ENCODE measurements at places on chromosomes 4 and X.

DNA sequence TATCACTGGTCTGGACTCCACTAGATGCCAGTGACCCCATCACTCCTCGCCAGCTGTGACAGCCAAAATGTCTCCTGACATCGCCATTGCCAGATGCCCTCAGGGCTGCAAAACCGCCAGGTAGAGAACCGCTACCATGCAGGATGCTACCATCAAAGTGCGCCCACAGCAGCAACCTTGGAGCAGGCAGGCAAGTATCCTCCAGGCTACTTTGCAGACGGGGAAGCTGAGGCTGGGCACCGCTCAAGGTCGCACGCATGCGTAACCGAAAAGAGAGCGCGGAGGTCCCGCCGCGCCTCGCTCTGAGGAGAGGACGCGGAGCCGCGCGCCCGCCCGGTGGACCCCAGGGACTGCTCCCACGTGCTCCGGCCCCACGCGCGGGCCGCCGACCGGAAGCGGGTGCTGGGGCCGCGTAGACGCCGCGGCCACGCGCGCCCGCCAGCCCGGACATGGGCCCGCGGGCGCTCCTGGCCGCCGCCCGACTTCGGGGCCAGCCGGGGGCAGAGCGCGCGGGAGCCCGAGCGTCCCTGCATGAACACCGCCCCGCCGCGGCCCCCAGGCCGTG, at the start of gene STS:
TSS of gene STS (plus strand) at position 300 of the 565 bp plus-strand sequence. CDS start 105,488 bp downstream, outside the sequence.
- no peak for DNase-seq

- DNase-seq: no peak
Observed at GRCh38 chrX:15269618-15270521, at the start of gene ASB9. TSS of gene ASB9 (minus strand) at chrX:15270083. CDS start at chrX:15269874, 209 bp downstream.

- no peak for DNase-seq
Observed at GRCh38 chr4:31160146-31160545, 440.0 kb downstream of the PCDH7 start.

DNA sequence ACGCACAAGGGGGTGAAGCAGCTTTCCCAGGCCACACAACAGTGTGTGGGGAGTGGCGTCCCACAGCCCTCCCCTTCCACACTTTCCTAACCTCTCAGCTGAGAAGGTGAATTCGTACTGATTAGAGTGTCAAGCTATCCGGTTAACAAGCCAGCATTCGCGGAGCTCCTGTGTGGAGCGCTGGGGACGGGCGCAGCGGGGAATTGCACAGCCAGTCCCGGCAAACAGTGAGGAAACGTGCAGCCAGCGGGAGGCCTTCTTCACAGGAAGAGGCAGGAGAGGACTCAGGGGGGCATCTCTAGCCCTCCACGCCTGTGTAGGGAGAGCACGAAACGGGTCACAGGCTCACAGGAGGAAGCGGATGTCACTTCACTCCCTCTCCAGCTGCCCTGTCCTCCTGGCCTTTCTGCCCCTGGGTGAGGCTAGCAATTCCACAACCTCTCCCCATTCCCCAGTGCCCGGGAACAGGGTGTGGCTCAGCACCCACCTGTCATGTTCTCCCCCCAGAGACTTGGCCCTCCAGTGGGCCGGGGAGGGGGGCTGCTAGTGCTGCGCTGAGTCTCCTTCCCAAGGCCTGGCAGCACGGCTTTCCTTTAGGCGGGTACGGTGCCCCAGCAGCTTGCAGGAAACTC, 117.3 kb downstream of the CPZ start:
- no peak for DNase-seq

DNA sequence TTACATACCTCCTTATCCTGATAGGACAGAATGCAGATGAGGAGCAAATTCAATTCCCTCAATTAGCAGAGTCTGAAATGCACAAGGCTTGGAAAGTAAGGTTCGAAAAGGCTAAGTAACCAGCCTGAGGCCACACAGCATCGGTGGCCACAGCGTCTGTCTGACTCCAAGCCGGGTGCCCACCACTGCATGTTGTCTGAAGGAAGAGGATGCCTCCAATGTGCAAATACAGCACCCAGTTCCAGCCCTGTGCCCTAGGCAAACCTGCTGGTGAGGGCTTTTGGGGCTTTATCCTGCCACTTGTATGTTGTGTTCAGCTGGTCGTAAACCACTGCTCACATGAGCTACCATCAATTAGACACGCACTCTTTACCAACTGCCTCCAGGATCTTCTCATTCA, 48.6 kb upstream of the PPP2R2C start:
- no peak for DNase-seq

- no peak for DNase-seq
Observed at GRCh38 chr4:4203688-4204400, 22.9 kb downstream of the OTOP1 start.

- DNase-seq: no peak
Observed at GRCh38 chr4:70721747-70722146, at the start of gene RUFY3. TSS of gene RUFY3 (plus strand) at chr4:70721964. CDS start at chr4:70722574, 610 bp downstream.

DNA sequence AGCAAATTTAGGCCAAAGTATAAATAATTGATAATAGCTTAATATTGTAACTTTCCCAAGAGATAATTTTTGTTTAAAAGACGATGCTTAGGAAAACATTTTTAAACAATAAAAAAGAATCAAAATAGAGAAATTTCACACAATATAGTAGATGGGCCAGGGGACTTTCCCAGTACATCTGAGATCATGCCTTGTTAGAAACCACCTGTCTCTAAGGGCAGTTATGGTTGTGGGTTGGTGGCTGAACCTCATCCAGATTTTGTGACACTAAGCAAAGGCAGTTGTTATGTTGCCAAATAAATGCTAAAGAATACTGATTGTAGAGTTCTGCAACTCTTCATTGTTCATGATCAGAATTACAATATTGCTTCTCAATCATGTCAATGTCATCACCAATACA, 270.6 kb downstream of the BANK1 start:
- DNase-seq: no peak

DNA sequence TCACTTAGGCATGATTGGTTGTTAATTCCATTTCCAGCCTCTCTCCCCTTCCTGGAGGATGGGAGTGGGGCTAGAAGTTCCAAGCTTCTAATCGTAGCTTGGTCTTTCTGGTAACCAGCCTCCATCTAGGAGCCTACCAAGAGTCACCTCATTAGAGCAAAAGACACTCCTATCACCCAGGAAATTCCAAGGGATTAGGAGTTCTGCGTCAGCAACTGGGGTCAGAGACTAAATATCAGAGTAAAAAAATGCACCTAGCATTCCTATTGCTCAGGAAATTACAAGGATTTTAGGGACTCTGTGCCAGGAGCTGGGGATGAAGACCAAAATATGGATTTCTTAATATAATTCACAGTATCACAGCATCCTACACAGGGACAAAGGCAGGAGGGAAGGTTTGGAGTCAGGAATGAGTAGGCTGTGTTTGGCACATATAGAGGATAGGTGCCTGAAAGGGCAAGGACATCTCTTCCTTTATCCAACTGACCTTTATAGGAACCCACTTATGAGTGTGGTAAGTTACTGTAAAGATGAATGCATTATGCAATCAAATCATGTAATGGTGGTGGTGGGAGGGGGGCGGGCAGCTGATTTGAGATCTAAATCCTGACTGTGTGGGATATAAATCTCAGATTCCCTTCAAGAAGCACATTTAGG, 30.5 kb upstream of the LIMCH1 start:
- no peak for DNase-seq

DNA sequence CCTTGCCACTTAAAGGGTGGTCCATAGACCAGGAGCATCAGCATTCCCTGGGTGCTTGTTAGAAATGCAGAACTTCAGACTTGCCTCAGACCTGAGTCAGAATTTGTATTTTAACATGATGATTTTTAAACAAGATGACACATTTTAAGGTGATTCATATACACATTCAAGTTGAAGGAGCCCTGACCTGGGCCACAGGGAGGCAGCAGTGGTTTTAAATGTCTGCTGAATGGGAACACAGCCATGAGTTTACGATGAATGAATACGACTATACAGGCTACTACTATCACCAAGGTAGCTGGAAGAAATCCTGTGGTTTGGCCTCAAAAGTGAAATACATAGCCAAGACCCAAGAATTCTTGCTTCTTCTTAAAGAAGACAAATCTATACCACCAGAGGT, 2.9 kb downstream of the HDAC8 start:
- no peak for DNase-seq

DNA sequence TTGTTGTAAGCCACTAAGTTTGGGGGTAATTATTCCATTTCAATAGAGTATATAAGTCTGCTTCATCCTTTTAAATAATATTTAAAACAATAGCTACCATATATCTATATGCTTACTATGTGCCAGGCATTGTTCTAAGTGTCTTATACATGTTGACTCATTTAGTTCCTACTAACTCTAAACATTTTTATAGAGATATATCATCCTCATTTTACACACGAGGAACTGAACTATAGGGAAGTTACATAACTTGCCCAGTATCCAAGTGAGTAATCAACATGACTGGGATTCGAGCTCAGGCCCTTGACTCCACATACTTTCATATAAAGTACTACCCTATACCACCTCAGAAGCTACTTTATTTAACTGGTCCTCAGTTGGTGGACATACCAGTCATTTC, 175.3 kb upstream of the RAI2 start:
- DNase-seq: no peak

GRCh38 chr4:152380919-152381318, 155.0 kb downstream of the FBXW7 start:
- DNase-seq: no peak

GRCh38 chr4:2459589-2460349, 9.1 kb upstream of the RNF4 start:
- no peak for DNase-seq

DNA sequence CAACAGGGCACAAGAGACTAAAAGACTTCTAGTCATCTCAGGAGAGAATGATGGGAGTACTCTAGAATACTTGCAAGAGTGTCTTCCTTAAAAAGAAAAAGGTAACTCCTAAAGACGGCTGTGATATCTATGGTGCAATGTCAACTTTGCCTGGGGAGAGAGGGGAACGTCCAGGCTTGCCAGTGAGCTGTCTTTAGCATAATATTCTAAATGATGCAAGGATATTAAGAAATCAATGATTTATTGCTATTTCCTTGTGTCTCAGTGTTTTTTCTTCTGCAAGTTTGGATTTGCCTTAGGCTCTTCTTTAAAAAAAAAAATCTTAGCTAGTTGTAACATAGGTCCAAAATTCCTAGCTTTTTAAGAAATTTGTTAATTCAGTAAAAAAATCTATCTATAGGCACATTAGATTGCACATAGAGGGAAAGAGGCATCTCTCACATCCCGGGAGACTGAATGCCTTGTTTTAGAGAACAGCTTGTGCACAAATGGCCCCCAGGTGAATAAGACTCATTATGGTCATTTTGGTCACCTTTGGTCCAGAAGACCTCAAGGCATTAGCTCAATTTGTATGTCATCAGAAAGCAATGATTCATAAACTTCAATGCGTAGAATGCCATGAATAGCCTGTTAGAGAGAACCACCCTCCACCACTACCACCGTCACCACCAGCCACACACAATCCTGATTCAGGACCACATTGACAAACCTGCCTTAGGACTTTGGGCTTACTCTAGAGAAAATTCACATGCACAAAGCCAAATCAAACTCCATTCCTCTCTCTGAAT, 104.1 kb downstream of the PALLD start:
- no peak for DNase-seq

DNA sequence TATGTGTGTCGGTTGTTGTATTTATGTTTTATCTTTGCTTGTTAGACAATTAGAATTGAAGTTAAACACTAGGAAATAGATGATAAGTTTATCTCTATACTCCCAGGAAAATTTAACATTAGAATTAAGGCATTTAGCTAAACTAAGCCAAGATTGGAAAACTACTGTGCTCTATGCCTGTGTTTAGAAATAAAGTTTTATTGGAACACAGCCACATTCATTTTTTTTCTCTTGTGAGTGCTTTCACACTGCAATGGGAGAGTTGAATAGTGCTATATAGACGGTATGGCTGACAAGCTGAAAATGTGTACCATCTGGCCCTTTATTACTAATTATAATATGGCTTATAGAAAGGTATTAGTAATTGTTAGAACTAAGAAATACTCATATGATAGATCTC, 186.7 kb upstream of the NUDT6 start:
- no peak for DNase-seq

All from stimulated activated CD4-positive, alpha-beta T cell treated with anti-CD3 and anti-CD28 coated beads, Interleukin-1b, Interleukin-23, amount 100 ng/mL, for 1 hour (primary cell).